CD4-positive, alpha-beta T cell (primary cell): ENCODE measurements at places on chromosomes 16 and 17. TPM values are rescaled to one million over a fixed set of nuclear protein-coding genes. Genes with fewer than 3 reads are reported as not detected.

DNA sequence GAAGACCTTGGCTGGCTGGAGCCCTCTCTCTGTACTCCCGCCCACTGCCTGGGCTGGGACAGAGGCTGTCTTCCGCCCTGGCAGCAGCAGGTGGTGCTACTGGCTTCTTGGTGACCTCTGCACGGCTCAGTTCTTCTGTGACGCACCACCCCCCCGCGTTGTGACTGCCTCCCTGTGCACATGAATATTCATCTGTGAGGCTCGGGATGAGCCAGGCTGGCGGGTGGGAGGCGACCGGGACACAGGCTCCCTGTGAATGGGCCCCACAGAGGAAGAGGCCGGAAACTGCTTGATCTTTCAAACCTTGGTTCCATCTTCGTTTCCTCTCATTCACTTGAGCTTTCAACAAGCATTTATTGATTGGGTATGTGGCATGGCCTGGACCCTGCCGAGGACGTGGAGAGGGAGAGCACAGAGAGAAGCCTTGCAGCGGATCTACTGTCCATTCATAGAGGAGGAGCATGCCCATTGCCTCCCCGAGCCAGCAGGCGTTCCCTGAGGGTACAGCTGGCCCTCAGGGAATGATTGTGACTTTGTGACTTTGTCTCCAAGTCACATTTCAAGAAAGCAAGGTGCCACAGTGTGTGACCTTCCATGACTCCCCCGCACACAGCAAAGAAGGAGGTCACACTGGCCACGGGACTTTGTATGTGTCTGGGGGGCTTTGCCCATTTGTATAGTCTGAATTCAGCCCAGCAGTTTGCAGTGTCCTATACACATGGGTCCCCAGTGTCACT lies 45.0 kb downstream of the B9D1 start:
- H3K4me3 ChIP-seq: no peak overlapping the region
- DNase-seq: no peak
- H3K36me3 ChIP-seq: no peaks in the 10 kb centered on the region
- no peaks in the 10 kb centered on the region for H3K4me1 ChIP-seq

GRCh38 chr17:46876353-46876887 lies 25.0 kb downstream of the WNT9B start:
- H3K27ac ChIP-seq: no peak overlapping the region
- peaks cover 5% of the 10 kb centered on the region for H3K4me1 ChIP-seq
- H3K4me3 ChIP-seq: no peak overlapping the region
- no peaks in the 10 kb centered on the region for H3K36me3 ChIP-seq
- DNase-seq: no peak
- H3K27me3 ChIP-seq: no peaks in the 10 kb centered on the region

GRCh38 chr17:63933598-63933997 lies 1.5 kb upstream of the CD79B start:
- no peak overlapping the region for H3K27ac ChIP-seq
- no peaks in the 10 kb centered on the region for H3K27me3 ChIP-seq
- H3K4me3 ChIP-seq: no peak overlapping the region
- H3K4me1 ChIP-seq: peaks cover 33% of the 10 kb centered on the region

GRCh38 chr16:4075534-4075933 lies 40.7 kb downstream of the ADCY9 start:
- H3K36me3 ChIP-seq: no peaks in the 10 kb centered on the region
- H3K4me3 ChIP-seq: no peak overlapping the region
- H3K27ac ChIP-seq: no peak overlapping the region
- peaks cover 3% of the 10 kb centered on the region for H3K4me1 ChIP-seq

DNA sequence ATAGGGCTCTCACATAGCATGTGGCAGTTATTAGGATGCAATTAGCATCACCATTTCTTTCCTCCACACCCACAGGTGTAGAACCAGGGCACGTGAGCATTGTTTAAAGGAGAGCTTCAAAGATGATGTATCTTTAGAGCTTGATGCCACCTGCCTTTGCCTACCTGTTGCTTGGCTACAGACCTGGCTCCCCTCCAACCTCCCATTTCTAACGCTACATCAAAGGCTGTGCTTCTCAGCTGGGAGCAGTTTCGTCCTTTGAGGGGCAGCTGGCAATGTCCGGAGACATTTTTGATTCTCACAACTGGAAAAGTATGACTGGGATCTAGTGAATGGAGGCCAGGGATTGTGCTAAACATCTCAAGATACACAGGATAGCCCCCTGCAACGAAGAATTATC lies 78.5 kb upstream of the CLEC3A start:
- no peak overlapping the region for H3K27ac ChIP-seq
- peaks cover 2% of the 10 kb centered on the region for H3K27me3 ChIP-seq
- no peak for DNase-seq
- no peak overlapping the region for H3K4me3 ChIP-seq
- no peaks in the 10 kb centered on the region for H3K4me1 ChIP-seq

DNA sequence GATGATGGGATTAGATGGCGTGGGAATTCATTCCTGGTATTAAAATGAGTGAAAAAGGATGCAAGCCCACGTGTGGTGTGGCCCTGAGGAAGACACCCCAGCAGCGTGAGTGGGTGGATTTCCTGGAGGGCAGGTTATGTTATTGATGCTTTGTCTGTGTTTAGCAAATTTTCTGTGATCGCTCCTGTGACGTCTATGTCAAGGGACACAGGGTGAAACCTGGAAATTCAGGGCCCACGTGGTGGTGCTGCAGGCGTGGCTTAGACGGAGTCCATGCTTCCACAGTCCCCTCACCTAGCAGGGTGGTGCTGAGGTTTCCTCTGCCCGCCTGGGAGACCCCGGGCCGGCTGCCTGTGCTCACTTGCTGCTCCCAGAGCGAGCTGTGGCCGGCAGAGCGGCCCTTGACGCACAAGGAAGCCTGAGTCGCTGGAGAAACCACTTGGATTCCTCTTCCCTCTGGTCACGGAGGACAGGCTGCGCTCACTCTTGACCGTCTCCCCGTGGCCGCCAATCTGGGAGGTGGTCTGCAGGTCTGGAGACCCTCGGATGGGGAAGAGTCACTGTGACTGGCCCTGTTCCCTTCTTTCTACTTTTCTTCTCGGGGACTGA lies 23.4 kb downstream of the BAIAP2 start:
- no peaks in the 10 kb centered on the region for H3K36me3 ChIP-seq
- H3K27ac ChIP-seq: no peak overlapping the region
- no peak overlapping the region for H3K4me3 ChIP-seq
- H3K4me1 ChIP-seq: peaks cover 1% of the 10 kb centered on the region
- no peak for DNase-seq

The PYY gene
- not detected for total RNA-seq
